Activated CD8-positive, alpha-beta memory T cell treated with anti-CD3 and anti-CD28 coated beads for 1 hour (primary cell): ENCODE measurements at places on chromosomes 1 and 21.

- DNase-seq: no peak
Observed at GRCh38 chr1:243580072-243580471, 270.0 kb downstream of the AKT3 start.

DNA sequence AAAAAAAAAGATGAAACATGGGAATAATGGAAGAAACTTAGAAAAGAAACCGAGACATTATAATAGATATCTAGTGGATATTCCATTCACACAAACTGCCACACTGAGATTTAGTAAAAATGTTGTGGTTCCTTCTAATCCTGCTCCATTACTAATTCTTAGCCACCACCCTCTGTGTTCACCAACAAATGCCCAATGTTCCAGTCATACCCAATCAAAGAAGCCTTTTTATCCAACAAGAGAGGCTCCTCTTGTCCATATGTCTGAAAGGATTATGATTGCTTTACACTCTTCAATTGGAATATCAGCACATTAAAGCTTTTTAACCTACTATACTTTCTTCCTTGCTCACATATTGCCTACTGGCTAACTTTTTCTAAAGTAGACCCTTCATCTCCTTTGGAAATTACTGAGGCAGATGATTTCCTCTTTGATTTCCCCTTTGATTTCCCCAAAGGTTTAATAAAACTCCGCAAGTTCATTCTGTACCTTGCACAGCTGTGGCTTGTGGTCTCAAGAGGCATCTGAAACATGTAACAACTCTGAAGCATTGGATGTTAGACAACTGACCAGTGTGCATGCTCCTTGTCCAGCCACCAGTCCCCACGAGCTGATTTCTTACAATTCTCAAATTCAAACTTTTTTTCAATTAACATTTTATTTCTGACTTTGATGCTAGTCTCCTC, 305.6 kb upstream of the LYPLAL1 start:
- DNase-seq: no peak

DNA sequence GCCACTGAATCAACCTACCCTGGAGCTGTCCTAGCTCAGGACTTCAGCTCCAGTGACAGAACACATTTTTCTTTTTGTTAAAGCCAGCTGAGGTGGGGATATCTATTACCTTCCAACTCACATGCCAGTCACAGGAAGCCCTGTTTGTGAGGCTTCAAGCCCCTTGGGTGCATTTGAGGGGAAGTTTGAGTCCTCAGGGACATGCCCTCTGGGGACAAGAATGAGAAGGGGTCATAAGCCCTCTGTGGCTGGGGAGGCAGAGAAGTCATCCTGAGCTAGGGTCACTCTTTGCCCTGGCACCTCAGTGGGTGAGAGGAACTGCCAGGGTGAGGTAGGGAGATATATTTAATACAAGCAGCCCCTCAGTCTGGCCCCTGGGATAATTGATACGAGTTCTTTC, 33.5 kb upstream of the CLDN14 start:
- DNase-seq: no peak

DNA sequence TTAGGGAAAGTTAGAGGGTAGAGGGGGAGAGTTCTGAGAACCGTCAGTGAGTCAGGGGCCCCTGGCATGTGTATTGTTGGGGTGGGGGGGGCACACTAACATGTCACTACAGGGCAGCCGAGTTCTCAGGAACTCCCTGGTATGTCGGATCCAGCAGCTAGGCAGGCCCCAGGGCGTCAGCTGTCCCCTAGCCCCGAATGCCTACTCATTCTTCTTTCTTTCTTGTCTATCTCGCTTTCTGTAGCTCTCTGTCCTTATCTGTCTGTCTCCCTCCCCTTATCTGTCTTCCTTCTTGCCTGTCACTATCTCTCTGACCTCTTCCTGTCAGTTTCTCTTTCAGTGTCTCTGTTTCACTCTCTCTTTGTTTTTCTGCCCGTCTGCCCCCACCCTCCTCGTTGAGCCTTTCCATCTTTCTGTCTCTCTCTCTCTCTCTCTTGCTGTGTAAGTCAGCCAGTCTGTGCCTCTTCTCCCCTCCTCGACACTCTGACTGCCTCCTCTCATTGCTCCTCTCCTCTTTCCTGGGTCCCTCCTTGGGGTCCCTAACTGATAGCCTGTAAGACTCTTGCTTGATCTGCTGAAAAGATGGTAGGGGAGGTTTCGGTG, 2.4 kb downstream of the NTRK1 start:
- DNase-seq: no peak

DNA sequence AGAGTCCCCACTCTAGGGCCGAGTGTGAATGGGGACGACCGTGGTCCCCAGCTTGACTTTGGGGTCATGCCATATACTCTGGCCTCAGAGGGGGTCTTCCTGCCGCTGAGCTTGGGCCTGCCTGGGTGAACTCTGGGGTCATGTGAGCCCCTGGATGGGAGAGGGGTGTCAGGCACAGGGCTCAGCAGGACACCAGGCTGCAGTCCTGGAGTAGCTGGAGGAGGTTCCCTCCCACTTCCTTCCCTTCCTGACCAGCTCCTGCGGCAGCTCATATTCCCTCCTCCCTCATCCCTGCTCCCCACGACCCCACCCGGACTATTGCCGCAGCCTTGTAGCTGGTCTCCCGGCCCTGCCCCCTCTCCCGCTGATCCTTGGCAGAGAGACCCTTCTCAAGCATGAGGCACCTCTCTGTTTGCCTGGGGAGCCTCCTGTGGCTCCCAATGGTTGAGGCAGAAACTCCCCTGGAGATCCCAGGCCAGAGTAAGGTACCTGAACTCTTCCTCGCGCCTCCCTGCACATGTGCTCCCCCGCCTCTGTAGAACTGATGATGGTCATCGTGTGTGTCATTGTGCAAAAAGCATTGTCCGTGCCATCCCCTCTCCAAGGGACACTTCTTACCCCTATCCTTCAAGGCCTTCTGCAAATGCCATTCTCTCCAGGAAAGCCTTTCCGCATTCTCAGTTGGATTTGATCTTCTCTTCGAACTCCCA, 1.8 kb downstream of the TNFRSF1B start:
- DNase-seq: no peak

DNA sequence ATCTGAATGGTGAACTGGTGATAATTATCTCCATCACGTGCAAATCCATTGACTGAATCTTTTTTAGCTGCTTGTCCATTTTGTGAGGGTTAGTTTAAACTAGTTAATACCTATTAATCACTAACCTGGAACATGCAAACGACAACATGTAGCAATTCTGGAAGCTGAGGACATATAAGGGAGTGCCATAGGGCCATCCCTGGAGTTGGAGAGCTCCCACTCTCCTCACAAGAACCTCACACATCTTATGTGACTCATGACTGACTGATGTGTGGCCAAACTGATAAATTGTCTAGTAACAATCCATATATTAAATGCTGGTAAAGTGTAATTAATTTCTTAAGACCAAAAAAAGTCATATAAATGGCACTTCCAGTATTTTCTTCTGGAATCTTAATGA, 62.9 kb upstream of the HOOK1 start:
- DNase-seq: no peak

GRCh38 chr1:149885339-149886120, 13.8 kb upstream of the BOLA1 start:
- DNase-seq: no peak

DNA sequence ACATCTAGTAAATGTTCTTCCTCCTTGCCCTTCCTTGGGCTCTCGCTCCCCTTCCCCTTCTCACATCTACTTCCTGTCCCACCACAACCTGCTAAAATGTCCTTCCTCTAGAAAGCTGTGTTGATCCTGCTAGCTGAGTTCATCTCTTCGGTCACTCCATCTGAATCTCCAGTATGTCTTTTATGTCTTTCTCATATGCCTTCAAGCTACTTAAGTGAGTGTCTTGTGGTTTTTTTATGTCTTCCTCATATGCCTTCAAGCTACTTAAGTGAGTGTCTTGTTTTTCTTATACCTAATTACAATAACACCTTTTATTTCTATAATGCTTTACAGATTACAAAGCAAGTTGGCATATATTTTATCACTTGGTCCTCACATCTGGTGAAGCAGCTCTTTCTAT, 33.9 kb downstream of the CSF1 start:
- DNase-seq: no peak

GRCh38 chr1:169148472-169149252, 42.2 kb downstream of the ATP1B1 start:
- no peak for DNase-seq

DNA sequence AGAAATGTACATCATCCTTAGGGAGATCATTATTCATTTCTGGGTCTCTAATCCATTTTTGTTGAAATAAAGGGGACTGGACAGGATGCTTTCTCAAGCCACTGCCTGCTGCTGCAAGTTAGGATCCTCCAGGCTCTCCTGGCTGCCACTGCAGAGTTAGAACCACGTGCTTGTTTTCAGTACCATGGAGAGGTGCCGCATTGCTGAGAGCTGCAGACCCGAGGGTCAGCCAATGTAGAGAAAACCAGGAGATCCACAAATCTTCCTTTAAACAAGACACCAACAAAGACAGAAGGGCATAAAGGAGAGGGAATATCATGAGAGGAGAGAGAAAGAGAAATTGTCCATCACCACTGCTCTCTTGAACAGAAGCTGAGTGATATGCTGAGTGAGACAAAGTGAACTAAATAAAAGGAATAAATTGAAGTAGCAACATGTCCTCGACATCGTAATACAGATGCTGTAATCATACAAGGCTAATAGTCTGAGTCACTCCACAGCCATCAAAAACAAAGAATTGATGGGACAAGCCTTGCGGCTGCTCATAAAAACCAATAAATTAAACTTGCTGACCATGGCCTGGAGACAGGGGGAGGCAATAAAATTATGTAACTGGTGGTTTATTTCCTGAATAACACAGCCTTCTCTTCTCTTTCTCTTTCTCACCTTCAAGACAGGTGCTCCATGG, 255.7 kb downstream of the OMA1 start:
- no peak for DNase-seq

DNA sequence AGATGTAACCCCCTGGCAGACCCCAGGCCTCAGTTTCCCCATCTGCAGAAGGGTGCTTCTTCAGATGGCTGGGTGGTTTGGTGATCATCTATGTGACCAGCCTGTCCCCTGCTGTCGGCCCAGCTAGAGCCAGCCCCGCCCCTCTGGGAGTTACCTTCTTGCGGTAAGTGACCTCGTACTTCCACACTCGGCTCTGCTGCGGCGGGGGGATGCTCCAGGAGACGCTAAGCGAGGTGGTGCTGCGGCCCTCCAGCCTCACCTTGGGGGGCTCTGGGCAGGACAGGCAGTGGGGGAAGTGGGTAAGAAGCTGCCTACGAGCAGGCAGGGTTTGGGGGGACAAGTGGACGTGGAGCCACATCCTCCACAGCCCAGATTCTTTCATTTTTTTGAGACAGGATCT, 20.4 kb downstream of the EPHA2 start:
- DNase-seq: no peak

DNA sequence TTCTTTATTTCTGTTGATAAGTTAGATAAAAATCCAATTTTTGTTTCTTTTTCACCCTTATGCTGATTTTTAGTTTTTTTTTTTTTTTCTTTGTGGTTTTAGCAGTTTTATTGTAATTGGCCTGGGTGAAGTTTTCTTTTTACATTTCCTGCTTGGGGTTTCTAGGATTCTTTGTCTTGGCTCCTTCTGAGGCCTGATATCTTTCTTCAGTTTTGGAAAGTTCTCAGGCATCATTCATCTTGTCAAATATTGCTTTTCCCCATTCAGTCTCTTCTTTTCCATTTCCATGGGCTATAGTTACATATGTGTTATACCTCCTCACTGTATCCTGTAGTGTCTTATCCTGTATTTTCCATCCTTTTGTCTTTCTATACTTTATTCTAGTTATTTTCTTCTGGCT, 28.5 kb downstream of the ST6GALNAC3 start:
- DNase-seq: no peak

- DNase-seq: no peak
Observed at GRCh38 chr1:110387048-110387754, 3.6 kb downstream of the SLC16A4 start.
